ENCODE measurements at places on chromosomes 3 and 15.

GRCh38 chr3:71940486-71940885, 155.5 kb upstream of the PROK2 start:
- DNase-seq, result no peak

GRCh38 chr15:89101302-89102193, 13.3 kb downstream of the ABHD2 start:
- DNase-seq, result no peak

DNA sequence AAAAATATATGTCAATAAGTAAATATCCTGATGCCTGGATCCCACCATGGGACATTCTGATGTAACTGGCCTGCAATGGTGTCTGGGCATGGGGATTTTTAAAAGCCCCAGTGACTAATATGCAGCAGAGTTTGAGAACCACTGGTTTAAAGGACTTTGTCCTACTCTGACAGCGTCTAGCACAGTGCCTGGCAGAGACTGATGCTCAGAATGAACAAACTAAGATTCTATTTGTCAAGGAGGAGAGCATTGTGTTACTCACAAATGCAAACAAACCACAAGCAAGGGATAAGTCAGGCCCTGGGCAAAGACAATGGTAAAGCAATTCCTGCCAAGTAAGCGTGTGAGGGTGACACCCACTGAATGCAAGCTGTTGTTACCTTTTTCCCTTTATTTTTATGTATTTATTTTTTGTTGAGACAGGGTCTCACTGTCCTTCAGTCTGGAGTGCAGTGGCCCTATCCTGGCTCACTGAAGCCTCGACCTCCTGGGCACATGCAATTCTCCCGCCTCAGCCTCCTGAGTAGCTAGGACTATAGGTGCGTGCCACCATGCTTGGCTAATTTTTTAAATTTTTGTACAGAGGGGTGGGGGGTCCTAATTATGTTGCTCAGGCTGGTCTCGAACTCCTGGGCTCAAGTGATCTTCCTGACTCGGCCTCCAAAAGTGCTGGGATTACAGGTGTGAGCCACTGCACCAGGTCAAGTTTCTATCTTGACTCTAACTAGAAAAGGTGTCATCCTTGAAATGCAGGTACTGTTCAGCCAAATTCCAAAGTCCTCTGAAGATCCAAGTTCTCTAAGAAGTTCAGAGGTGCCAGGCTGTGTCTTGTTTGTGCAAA, 909 bp upstream of the GPD1L start:
- DNase-seq, result no peak

DNA sequence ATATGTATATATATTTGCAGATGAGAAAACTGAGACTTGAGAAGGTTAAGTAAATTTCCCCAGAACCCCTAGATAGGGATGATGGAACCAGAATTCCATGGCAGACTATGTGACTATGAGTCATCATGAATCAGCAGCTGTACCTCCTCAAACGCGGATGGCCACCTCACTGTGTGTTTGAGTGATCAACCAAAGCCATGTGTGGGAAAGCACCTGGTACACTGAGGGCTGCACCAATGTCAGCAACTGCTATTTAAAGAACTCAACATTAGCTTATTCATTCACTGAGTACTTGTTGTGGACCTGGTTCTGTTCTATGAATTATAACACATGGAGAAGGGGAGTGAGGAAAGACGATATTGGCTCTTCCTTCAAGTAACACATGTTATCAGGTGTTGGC, 377.0 kb downstream of the GAP43 start:
- no peak for DNase-seq

- DNase-seq, result no peak
Measured at GRCh38 chr3:16740515-16740914, 135.3 kb upstream of the DAZL start.

- DNase-seq, result no peak
Measured at GRCh38 chr3:12894629-12895028, 53.3 kb upstream of the RPL32 start.

- peak; percentile 56 for DNase-seq
Measured at GRCh38 chr3:58463181-58463941, 28.5 kb upstream of the KCTD6 start.

- DNase-seq, result peak; percentile 43
Measured at GRCh38 chr3:183430325-183430957, 2.0 kb upstream of the MCF2L2 start.

DNA sequence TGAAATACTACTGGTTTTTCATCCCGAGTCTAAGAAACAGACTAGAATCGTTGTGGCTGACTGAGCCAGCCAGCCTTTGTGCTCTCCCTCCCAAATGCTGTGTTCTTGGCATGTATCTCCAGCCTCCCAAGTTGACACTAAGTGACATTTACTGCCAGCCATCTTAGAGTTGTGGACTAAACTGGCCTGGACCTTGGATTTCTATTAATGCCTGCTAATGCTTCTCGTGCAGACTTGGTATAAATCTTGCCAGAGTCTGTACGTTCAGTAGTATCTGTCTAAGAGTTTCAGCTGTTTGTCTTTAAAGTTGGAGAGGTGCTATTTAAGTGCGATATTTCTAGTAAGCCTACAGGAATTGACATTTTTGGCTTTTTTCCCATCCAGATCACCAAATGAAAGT, 166.6 kb upstream of the BHLHE40 start:
- DNase-seq, result no peak

GRCh38 chr3:62724503-62724902, 150.7 kb downstream of the CADPS start:
- no peak for DNase-seq

DNA sequence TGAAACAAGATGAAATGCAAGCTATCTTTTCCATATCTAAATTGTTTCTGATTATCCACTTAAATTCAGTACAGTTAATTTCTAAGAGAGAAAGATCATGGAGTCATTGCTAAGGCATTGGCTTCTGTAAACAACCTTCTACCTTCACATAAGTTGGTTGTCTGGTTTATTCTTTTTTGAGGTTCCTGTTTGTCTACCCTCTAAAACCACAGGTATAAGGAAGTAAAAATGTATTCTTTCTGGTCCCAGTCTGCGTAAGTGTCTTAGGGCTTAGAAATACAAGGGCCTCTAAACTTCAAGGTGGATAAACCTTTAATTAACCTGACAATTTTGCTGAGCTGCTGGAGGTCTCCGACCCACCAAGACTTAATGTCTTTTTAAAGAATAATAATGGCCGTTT, 3.6 kb upstream of the ATOSA start:
- DNase-seq, result peak; percentile 55

- DNase-seq, result peak; percentile 19
Measured at GRCh38 chr15:42608110-42608531, 32.7 kb downstream of the STARD9 start.

- DNase-seq, result no peak
Measured at GRCh38 chr3:37170060-37170459, 4.3 kb downstream of the LRRFIP2 start.

DNA sequence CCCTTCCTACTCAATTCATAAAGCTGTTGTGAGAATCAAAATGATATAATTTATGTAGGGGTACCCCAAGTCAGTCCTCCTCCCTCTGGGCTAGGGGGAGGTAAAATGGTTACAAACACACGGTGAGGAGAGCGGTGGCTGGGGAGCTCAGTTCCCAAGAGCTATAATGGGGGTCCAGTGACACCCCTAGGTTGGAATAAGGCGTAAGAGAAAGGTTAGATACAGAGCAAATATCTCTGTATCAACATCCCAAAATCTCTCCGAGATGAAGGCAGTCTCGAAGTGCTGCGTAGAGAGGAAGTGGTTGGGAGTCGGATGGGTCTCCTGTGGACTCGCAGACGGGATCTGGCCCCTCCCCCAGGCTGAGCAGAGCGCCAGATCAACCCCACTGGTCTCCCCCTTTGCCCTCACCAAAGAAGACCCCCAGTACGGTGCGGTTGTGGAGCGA, 1.8 kb downstream of the DUOX2 start:
- DNase-seq, result no peak

GRCh38 chr3:147002721-147003120, 397.6 kb upstream of the PLSCR5 start:
- no peak for DNase-seq

- DNase-seq, result peak; percentile 30
Measured at GRCh38 chr15:39685999-39686613, 96.5 kb downstream of the FSIP1 start.

- no peak for DNase-seq
Measured at GRCh38 chr3:166243511-166243910, 406.3 kb upstream of the BCHE start.

DNA sequence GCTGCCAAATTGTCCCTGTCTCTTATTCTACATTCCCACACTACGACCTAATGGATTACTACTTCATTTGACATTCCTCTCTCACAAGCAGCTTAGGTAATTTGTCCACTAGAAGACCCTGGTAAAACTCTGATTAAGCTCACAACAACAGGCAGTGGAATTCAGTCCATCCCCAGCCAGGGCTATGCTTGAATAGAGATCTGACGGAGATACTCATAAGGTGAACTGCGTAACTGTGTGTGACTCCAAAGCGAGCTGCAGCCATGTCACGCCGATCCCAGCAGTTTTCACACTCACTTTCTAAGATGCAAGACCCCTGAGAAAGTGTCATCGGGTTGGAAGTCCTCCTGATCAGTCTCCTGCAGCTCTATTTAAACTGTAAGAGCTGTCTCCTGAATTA, 25.7 kb upstream of the ROBO2 start:
- DNase-seq, result no peak

DNA sequence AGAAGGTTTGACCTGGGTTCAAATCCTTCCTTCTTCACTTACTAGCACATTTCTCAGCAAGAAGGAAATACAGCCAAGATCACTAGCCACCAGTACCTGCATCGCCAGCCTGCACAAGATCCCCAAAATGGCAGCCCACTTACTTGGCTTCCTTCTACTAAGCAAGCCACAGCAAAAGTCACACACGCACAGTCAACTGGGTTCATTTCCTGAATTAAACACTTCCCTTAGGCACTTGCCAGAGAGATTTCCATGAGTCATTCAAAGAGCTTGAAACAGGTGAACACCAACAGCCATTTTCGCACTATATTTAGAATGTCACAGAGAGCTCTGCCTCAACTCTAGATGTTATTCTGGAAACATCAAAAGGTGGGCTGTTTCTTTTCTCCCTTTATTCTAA, 42.6 kb downstream of the MGLL start:
- no peak for DNase-seq

DNA sequence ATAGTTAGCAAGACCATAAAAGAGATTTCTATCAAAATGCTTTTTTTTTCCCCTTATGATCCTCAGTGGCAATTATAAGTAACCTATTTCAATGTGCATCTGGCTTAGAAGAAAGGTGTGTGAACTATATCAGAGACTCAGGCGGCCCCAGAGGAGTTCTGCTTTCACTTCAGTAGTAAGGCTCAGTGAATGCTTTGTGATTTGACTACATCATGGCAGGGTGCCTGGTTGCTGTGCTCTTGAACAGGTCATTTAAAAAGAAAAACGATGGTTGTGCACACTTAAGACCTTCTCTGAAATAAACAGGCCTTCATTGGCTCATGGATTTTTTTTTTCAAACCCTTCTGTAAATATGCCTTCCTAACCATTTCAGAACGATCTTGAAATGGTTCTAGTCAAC, 400.4 kb upstream of the RARB start:
- DNase-seq, result no peak

- DNase-seq, result no peak
Measured at GRCh38 chr3:172217877-172218276, 178.5 kb downstream of the FNDC3B start.

GRCh38 chr3:128854475-128854874, 24.9 kb upstream of the ACAD9 start:
- DNase-seq, result no peak

GRCh38 chr3:159877924-159878323, 110.7 kb upstream of the IL12A start:
- DNase-seq, result no peak

DNA sequence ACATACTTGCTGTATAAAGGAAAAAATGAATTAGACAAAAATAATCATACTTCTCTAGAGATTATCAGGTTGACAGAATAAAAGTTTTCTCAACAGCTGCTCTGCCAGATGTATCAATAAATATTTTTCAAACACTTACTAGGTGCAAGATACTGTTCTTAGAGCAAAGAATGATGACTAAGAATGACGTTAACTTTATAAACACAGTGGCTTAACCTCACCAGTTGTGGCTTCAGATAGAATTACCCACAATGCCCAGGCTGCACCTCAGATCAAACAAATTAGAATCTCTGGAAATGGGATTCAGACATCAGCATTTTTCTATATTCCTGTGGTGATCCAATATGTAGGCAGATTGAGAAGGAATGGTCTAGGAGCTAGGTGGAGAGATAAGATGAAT, 422.4 kb upstream of the ATP11B start:
- no peak for DNase-seq

Measured in CD4-positive, alpha-beta memory T cell (primary cell).